ENCODE measurements at places on chromosomes 11 and 22. TPM values are rescaled to one million over a fixed set of nuclear protein-coding genes. Genes with fewer than 3 reads are reported as not detected.

GRCh38 chr11:66258473-66258893 lies 10.0 kb upstream of the RAB1B start:
- H3K27me3 ChIP-seq, result no peaks in the 10 kb centered on the region
- H3K36me3 ChIP-seq, result no peaks in the 10 kb centered on the region
- no peaks in the 10 kb centered on the region for H3K4me1 ChIP-seq
- peak overlapping the region; percentile 89 for H3K27ac ChIP-seq
- peak overlapping the region; percentile 77 for H3K4me3 ChIP-seq

DNA sequence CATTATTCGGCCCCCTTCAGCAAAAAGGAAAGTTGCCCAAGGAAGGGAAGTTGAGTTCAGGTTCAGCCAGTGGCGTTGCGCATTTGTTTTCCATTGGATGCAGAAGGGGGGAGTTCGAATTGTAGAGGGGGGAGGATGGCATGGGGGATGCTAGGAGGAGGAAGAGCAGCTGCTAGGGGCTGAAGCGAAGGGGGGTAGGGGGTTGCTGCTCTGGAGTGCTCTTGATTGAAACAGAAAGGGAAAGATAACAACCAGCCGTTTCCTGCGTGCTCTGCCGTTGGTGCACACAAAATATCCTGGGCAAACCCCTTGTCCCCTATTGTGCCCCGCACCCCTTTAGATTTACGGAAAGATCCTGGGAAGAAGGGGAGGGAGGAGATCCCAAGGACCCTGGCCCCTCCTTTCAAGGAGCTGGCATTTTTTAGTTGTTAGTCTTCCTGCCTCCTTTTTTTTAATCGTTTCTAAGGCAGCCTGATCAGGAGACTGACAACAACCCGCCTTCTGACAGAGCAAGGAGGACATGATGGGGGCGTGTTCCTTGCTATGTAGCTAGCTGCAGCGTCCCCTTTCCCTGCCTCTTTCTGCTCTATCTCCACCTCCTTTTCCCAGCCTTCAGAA lies 2.1 kb downstream of the KMT2A start:
- peak overlapping the region; percentile 98 for H3K27ac ChIP-seq
- DNase-seq, result peak; percentile 16
- no peaks in the 10 kb centered on the region for H3K36me3 ChIP-seq
- H3K4me1 ChIP-seq, result no peaks in the 10 kb centered on the region
- peak overlapping the region; percentile 82 for H3K4me3 ChIP-seq

- H3K27me3 ChIP-seq, result no peaks in the 10 kb centered on the region
- no peak for DNase-seq
- no peak overlapping the region for H3K27ac ChIP-seq
- no peaks in the 10 kb centered on the region for H3K36me3 ChIP-seq
- H3K4me3 ChIP-seq, result no peak overlapping the region
- no peaks in the 10 kb centered on the region for H3K4me1 ChIP-seq
Observed at GRCh38 chr11:30568931-30569330, 17.2 kb downstream of the MPPED2 start.

GRCh38 chr11:36509201-36509639 lies 852 bp downstream of the TRAF6 start:
- peak overlapping the region; percentile 85 for H3K4me3 ChIP-seq
- no peak for DNase-seq
- peaks cover 10% of the 10 kb centered on the region for H3K4me1 ChIP-seq
- no peaks in the 10 kb centered on the region for H3K36me3 ChIP-seq

GRCh38 chr11:34359548-34359891 lies 1.7 kb upstream of the ABTB2 start:
- no peaks in the 10 kb centered on the region for H3K27me3 ChIP-seq
- DNase-seq, result no peak
- no peaks in the 10 kb centered on the region for H3K4me1 ChIP-seq
- no peak overlapping the region for H3K27ac ChIP-seq
- no peaks in the 10 kb centered on the region for H3K36me3 ChIP-seq

DNA sequence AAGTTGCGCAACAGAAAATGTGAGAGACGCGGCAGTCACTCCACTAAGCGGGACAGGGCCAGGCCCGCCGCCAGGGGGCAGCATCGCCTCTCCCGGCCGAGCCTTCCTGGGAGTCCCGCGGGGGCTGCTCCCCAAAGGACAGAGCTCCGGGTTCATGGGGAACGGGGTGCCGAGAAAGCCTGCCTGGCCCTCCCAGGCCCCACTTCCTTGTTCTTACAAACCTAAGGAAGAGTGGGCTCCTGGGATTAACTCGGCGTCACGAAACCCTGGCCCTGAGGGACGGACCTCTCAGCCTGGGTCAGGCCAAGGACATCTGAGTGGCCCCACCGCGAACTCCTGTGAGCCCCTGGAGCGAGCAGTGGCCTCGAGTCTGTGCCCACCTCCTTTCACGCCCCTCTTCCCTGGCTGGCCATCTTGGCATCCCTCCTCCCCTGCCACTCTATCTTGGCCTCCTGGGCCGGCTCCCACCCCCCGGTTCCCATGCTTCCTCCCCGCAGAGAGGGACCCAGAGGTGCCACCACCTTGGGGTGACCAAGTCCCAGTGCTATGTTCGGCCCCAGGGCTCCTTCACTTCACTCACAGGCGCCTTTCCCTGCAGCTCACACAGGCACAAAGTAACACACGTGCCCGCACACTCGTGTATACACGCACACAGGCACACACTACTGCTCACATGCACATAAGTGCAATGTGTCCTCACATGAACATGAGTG lies 99.9 kb upstream of the FGF3 start:
- H3K4me3 ChIP-seq, result no peak overlapping the region
- peak; percentile 85 for DNase-seq
- H3K4me1 ChIP-seq, result peaks cover 16% of the 10 kb centered on the region
- H3K27ac ChIP-seq, result peak overlapping the region; percentile 0
- H3K27me3 ChIP-seq, result no peaks in the 10 kb centered on the region

DNA sequence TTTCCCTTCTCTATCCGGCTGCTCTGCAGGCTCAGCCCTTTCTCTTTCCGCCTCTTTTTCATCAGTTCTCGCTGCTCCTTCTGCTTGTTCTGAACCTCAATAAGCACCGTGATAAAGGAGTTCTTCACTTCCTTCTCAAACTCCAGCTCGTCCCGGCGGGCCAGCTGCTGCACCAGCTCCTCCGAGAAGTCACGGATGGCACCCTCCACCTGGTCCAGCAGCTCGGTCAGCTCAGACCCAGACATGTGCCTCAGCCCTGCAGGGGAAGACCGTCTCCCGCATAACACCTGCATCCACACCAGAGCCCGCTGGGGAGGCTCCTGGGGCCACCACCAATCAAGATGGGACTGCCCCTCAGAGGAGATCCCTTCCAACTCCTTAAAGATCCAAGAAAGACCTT lies 40.2 kb downstream of the FEZ1 start:
- H3K4me3 ChIP-seq, result no peak overlapping the region
- no peak overlapping the region for H3K27ac ChIP-seq
- H3K27me3 ChIP-seq, result no peaks in the 10 kb centered on the region
- H3K36me3 ChIP-seq, result no peaks in the 10 kb centered on the region

- no peaks in the 10 kb centered on the region for H3K36me3 ChIP-seq
- H3K4me3 ChIP-seq, result no peak overlapping the region
- no peak for DNase-seq
Observed at GRCh38 chr11:108135845-108136544, 14.6 kb downstream of the ACAT1 start.

GRCh38 chr11:78179459-78180071 lies 8.9 kb downstream of the KCTD21 start:
- DNase-seq, result no peak
- no peaks in the 10 kb centered on the region for H3K4me1 ChIP-seq
- no peaks in the 10 kb centered on the region for H3K27me3 ChIP-seq
- no peak overlapping the region for H3K27ac ChIP-seq

- DNase-seq, result no peak
- no peak overlapping the region for H3K4me3 ChIP-seq
- H3K27me3 ChIP-seq, result no peaks in the 10 kb centered on the region
- no peaks in the 10 kb centered on the region for H3K4me1 ChIP-seq
Observed at GRCh38 chr11:116857936-116858335, 20.5 kb upstream of the APOA1 start.

- no peaks in the 10 kb centered on the region for H3K36me3 ChIP-seq
- DNase-seq, result no peak
- H3K4me1 ChIP-seq, result no peaks in the 10 kb centered on the region
Observed at GRCh38 chr11:126514061-126514693, 158.7 kb downstream of the ST3GAL4 start.

DNA sequence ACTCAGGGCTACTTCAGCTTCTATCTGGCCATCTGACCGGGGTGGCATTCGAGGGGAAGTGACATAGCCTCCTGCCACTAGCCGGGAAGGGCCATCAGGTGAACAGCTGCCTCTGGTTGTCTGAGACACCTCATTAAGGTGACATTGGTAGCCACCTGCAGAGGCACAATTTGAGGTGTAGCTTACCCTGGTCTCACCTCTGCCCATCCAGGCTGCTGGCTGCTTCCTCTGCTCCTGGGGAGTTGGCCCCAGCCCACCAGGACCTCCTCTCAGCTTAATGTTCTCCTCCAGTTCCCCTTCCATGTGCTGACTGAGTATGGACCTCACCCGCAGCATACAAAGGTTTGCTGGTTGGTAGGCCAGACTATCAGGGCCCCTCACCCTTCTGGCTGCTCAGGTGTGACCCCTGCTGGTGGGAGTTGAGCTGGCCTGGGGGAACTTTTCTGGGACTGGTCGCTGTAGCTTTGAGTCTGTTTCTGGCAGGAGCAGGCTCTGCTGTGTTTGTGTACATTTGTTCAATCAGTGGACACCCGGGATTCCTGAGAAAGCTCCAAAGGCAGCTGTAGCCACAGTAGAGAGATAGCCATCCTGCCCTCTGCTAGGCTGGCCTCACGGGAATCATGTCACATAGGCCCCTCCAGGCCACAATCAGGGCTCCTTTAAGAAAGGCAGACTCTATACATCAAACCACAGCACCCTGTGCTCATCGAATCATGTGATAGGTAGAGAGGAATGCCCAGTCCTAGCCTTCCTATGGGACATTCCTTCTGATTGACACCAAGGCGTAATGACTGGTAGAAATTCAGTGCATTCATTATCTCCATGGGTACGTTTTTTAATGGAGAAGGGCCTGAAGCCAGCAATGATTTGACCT lies 295.1 kb upstream of the PLET1 start:
- H3K27ac ChIP-seq, result no peak overlapping the region
- no peak overlapping the region for H3K4me3 ChIP-seq
- DNase-seq, result peak; percentile 30
- no peaks in the 10 kb centered on the region for H3K27me3 ChIP-seq
- no peaks in the 10 kb centered on the region for H3K4me1 ChIP-seq
- H3K36me3 ChIP-seq, result no peaks in the 10 kb centered on the region

DNA sequence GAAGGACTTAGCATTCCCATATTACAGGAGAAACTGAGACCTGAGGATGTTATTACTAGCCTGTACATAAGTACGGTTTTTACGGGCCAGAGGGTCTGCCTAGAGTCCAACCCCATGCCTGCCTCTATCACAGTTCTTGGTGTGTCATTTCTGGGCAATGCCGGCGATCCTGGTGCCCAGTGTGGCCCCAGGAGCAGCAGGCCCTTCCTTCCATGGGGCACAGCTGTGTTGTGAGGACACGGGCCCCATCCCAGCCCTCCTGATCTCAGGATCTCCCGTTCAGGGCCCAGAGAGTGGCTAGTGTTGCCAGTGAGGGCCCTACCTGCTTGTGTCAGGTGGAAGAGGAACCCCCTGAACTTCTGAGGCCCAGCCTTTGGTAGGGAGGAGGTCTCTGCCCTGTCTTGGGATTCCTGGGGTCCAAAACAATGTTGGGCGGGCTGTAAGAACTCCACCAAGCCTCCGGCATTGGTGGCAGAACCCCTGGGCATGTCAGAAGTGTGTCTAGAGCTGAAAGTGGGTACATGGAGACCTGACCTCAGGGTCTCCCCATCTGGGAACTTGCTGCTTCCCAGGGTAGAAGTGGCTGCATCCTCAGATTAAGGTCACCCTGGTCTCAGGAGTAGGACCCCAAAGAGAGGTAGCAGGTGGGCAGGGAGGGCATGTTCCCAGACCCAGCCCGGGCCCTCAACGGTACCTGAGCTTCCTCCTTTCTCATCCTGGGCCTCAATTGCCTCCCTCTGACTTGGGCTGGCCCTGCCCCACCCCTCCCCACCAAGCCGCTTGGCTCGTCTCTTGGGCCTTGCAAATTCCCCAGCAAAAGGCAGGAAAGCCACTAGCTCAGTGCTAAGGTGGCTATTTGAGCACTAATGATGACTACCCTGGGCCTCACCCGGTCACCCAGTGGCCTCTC lies 74.6 kb upstream of the KCNQ1OT1 start:
- no peak overlapping the region for H3K4me3 ChIP-seq
- H3K4me1 ChIP-seq, result peaks cover 4% of the 10 kb centered on the region
- no peaks in the 10 kb centered on the region for H3K36me3 ChIP-seq
- H3K27me3 ChIP-seq, result no peaks in the 10 kb centered on the region
- no peak overlapping the region for H3K27ac ChIP-seq

DNA sequence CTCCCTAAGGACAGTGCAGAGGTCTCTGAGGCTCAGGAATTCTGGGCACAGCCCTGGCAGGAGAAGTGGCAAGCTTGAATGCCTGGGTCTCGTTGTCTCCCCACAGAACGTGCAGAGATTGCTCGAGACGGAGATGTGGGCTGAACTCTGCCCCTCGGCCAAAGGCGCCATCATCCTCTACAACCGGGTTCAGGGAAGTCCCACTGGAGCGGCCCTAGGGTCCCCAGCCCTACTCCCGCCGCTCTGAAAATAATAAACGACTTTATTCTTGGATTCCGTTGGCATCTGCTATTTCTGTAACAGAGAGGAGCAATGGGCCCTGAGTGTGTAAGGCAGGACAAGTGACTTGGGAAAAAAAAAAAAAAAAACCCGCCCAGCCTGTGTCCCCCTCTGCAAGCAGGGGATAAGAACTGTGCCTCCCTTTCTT lies 591 bp upstream of the DNAJC4 start:
- peaks cover 4% of the 10 kb centered on the region for H3K4me1 ChIP-seq
- peak overlapping the region; percentile 96 for H3K27ac ChIP-seq
- no peaks in the 10 kb centered on the region for H3K36me3 ChIP-seq
- DNase-seq, result peak; percentile 26
- H3K4me3 ChIP-seq, result peak overlapping the region; percentile 54

- H3K27me3 ChIP-seq, result no peaks in the 10 kb centered on the region
- no peaks in the 10 kb centered on the region for H3K36me3 ChIP-seq
- peaks cover 9% of the 10 kb centered on the region for H3K4me1 ChIP-seq
- DNase-seq, result peak; percentile 73
- peak overlapping the region; percentile 80 for H3K4me3 ChIP-seq
Observed at GRCh38 chr11:62602141-62603071, 741 bp upstream of the MTA2 start.

GRCh38 chr22:45923835-45924234 lies 53.1 kb downstream of the WNT7B start:
- no peak overlapping the region for H3K27ac ChIP-seq
- H3K4me3 ChIP-seq, result no peak overlapping the region
- no peaks in the 10 kb centered on the region for H3K4me1 ChIP-seq
- H3K27me3 ChIP-seq, result no peaks in the 10 kb centered on the region

MRGPRX4 gene
- not detected for total RNA-seq

GTSE1 gene
- not detected for total RNA-seq

TIMM8B gene
- total RNA-seq, result 32.2 TPM

TRIM51 gene
- not detected for total RNA-seq

CCDC15 gene
- total RNA-seq, result 2.0 TPM
